ENCODE measurements at places on chromosomes 7 and 10. TPM values are rescaled to one million over a fixed set of nuclear protein-coding genes. Genes with fewer than 3 reads are reported as not detected.

- H3K4me3 ChIP-seq: no peak overlapping the region
- peaks cover 2% of the 10 kb centered on the region for H3K27me3 ChIP-seq
- H3K36me3 ChIP-seq: no peaks in the 10 kb centered on the region
- H3K27ac ChIP-seq: no peak overlapping the region
These were observed 595.1 kb downstream of the PARD3 start for GRCh38 chr10:34219753-34220548.

DNA sequence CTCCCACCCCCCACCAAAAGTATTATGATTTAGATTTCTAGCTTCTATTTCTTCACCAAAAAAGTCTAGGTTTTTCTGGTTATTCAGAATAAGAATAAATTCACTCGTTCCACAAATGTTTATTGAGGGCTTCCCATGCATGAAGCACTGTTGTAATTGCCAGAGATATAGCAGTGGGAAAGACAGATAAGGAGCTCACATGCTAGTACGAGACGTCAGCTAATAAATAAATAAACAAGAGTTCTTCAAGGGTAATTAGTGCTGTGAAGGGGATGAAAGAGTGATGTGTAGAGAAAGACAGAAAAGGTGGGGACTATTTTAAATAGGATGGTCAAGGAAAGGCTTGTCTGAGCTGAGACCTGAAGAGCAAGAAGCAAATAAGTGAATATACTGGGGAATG, 38.1 kb upstream of the SEPTIN7 start:
- H3K27me3 ChIP-seq: peaks cover 17% of the 10 kb centered on the region
- no peak overlapping the region for H3K27ac ChIP-seq
- H3K36me3 ChIP-seq: no peaks in the 10 kb centered on the region
- peaks cover 4% of the 10 kb centered on the region for H3K4me1 ChIP-seq
- no peak for DNase-seq

Gene SLC39A12
- not detected for total RNA-seq

GRCh38 chr7:111059833-111060232, 31.1 kb upstream of the LRRN3 start:
- no peak overlapping the region for H3K27ac ChIP-seq
- DNase-seq: no peak
- no peaks in the 10 kb centered on the region for H3K27me3 ChIP-seq
- no peak overlapping the region for H3K4me3 ChIP-seq
- peaks cover 10% of the 10 kb centered on the region for H3K4me1 ChIP-seq
- H3K36me3 ChIP-seq: peaks cover 37% of the 10 kb centered on the region

DNA sequence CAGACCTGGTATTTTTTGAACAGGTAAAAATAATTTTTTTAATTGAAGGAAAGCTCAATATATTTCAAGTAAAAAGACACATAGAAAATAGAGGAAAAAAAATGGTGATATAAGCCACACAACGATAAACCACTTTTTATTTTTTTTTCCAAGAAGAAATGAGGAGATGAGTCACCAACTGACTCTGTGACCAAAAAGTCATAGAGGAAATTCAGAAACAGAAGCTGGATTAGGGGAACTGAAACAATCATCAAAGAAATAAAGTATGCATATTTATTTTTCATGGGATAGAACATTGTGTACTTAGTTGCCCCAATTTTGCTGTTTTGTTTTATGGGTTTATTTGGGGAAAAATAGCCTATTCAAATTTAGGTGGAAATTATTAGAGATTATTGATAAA, 176.8 kb upstream of the AGR3 start:
- H3K27ac ChIP-seq: no peak overlapping the region
- H3K4me1 ChIP-seq: peaks cover 36% of the 10 kb centered on the region
- H3K27me3 ChIP-seq: no peaks in the 10 kb centered on the region
- peaks cover 12% of the 10 kb centered on the region for H3K36me3 ChIP-seq
- H3K4me3 ChIP-seq: no peak overlapping the region

Gene HOXA11
- not detected for total RNA-seq

GRCh38 chr10:32985775-32986350, 27.8 kb upstream of the ITGB1 start:
- no peak overlapping the region for H3K4me3 ChIP-seq
- no peak overlapping the region for H3K27ac ChIP-seq
- H3K27me3 ChIP-seq: peaks cover 6% of the 10 kb centered on the region
- H3K4me1 ChIP-seq: peaks cover 16% of the 10 kb centered on the region

GRCh38 chr7:32618987-32619386, 123.7 kb downstream of the AVL9 start:
- no peak overlapping the region for H3K4me3 ChIP-seq
- peaks cover 13% of the 10 kb centered on the region for H3K27me3 ChIP-seq
- peaks cover 14% of the 10 kb centered on the region for H3K4me1 ChIP-seq
- H3K36me3 ChIP-seq: no peaks in the 10 kb centered on the region

Gene CUZD1
- 2.5 TPM for total RNA-seq

GRCh38 chr7:22717760-22718159, 9.2 kb upstream of the IL6 start:
- H3K27ac ChIP-seq: no peak overlapping the region
- no peak for DNase-seq

- H3K27me3 ChIP-seq: peaks cover 6% of the 10 kb centered on the region
- H3K4me3 ChIP-seq: no peak overlapping the region
- no peaks in the 10 kb centered on the region for H3K4me1 ChIP-seq
- H3K36me3 ChIP-seq: no peaks in the 10 kb centered on the region
These were observed 19.6 kb upstream of the CDHR3 start for GRCh38 chr7:105943486-105943885.

- H3K27me3 ChIP-seq: no peaks in the 10 kb centered on the region
- DNase-seq: no peak
- no peaks in the 10 kb centered on the region for H3K36me3 ChIP-seq
- no peak overlapping the region for H3K4me3 ChIP-seq
- no peaks in the 10 kb centered on the region for H3K4me1 ChIP-seq
These were observed 15.4 kb downstream of the LRRC27 start for GRCh38 chr10:132347211-132347930.

Data from activated T-helper 2 cell treated with anti-CD3 and anti-CD28 coated beads, Interferon-gamma antibody, Interleukin-2, Interleukin-4, amounts not matched to agents 10 μg/mL and 5 μg/mL and 100 μg/mL, durations not matched to agents 14 hours and 24 hours and 36 hours (primary cell).